ENCODE measurements at places on chromosomes 16 and 17. TPM values are rescaled to one million over a fixed set of nuclear protein-coding genes. Genes with fewer than 3 reads are reported as not detected.

DNA sequence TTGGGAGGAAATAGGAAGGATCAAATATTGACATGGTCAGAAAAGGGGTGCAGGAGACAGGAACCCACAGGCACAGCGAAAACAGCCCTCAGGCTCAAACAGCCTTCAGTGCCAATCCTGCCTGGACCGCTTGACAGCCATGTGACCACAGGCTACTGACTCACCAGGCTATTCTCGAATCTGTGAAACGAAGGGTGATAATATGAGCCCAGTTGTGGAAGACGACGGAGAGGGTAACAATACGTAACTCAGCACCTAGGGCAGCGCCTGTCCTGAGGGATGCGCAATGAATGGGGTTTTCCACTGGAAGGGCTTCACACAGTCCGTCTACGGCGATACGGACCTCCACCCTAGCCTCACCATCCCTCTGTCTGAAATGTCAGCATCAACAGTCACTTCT, 117.3 kb upstream of the RCVRN start:
- no peak for DNase-seq

GRCh38 chr16:87216841-87217275, 100.3 kb downstream of the C16orf95 start:
- no peak for DNase-seq

DNA sequence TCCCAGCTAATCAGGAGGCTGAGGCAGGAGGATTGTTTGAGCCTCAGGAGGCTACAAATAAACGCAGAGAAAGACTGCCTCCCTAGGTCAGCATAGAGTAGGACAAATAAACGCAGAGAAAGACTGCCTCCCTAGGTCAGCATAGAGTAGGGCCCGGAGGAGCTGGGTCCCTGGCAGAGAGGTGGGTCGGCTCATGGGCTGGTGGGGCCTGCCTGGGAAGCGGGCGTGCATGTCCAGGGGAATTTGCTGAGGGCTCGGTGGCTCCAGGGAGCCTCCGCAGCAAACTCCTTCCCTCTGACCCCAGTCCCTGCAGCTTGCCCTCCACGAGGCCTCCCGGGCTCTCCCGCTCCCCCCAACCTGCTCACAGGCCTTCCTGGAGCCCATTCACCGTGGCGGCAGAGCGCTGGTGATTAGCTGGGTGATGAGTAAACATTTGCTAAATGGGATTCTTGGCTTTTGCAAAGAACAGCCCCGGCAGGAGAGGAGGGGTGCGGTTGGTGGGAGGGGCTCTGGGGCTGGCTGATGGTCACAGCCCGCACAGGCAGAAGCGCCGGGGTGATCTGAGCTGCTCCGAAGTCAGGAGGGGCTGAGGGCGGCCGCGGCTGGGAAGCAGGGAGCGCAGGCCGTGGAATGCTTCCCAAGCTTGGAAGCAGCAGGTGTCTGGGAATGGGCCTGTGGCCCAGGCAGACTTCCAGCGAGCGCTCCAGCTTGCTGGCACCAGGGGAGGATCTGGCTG, 93.1 kb downstream of the RTN4RL1 start:
- no peak for DNase-seq

DNA sequence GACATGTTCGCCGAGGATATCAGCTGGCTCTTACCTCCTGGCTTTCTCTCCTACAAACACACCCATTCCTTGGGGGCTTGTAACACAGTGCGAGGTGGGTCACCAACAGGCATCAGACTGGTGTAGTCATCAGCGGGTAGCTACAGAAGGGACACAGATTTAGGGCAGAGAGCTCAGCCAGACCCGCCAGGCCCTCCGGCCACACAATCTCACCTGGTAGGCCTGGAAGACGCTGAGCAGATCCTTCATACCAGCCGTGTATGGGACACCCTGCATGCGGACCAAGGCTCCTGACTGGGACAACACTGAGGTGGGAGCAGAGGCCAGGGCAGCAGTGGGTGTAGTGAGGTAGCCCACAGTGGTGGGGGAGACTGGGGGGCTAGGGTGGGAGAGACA, 5.8 kb downstream of the ESRP2 start:
- no peak for DNase-seq

GRCh38 chr17:16952401-16952800, 19.5 kb downstream of the TNFRSF13B start:
- DNase-seq, result no peak

GRCh38 chr16:5461141-5461540, 363.5 kb upstream of the EEF2KMT start:
- no peak for DNase-seq

DNA sequence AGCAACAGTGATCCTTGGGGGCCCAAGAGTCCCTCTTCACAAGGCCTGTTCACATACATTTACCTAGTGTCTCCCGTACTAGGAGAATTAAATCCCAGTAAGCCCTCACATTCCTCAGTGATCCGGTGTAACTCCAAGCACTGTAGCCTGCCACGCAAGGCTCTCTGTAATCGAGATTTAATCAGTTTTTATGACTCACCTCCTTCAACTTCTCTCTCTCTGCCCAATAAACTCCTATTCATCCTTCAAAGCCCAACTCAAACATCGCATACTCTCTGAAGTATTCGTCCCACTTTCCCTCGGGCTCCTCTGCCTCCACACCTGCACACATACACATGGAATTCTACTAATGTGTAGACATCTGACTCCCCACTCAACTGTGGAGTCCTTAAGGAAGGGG, 141.8 kb downstream of the CMIP start:
- DNase-seq, result no peak

- DNase-seq, result no peak
Measured at GRCh38 chr17:2959371-2960130, 103.9 kb downstream of the OR1D5 start.

GRCh38 chr17:35708149-35708548, 23.3 kb upstream of the RASL10B start:
- DNase-seq, result no peak

- no peak for DNase-seq
Measured at GRCh38 chr17:40382251-40382650, 17.7 kb upstream of the GJD3 start.

GRCh38 chr17:28500712-28501379, 5.3 kb upstream of the FOXN1 start:
- no peak for DNase-seq

DNA sequence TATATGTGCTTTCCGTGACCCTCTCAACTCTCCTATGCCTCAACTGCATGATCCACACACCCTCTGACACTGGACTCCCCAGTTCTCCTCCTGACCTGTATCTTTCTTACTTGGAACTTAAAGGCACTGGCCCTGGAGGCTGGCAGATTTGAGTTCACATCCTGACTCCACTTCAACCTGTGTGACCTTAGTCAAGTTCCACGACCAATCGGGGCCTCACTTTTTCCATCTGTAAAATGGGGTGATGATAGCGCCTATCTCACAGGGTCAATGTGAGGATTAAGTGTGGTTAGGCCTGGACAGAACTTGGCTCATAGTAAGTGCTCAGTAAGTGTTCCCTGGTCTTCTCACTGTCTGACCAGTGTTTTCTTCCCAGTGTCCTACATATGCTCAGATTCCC, 25.1 kb downstream of the MARF1 start:
- DNase-seq, result no peak

GRCh38 chr16:88593489-88593888, 23.3 kb downstream of the ZC3H18 start:
- no peak for DNase-seq

DNA sequence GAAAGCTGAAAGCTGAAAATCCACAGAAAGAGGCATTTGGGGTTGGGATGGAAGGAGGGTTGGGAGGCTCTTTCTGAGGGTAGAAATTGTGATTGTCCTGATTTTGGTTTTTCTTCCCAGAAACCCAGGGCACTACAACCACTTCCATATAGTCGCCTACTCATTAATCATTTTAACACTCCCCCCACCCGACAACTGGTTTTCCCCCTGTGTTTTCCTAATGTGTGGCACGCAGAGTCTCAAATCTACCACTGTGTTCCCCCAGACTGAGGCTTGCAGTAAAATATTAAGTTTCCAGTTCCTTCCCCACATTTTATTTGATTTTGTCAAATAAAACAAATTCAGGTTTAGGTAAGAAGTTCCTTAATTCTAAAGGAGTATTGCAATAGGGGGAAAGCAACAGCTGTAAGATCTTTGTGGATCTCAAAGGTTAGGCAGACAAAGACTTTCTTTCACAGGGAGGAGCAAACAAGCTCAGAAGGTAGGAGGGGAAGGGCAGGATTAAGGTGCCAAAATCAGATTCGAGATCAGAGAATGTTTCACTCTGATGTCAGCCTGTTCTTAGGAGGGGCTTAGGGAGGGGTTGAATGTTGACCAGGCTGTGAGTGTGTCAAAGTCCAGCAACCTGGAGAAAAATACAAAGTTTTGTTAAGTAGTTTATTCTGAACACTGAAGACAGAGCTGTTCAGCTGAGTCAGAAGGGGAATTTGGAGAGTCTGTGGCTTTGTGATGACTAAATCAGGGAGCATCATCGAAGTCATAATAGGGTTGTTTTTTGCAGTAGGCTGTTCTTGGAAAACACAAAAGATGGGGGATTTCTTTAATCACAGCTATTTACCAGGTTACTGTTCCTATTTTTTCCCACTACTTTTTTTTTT, 3.6 kb downstream of the ZNF267 start:
- DNase-seq, result no peak

- DNase-seq, result no peak
Measured at GRCh38 chr16:67117716-67118115, 8.0 kb downstream of the PHAF1 start.

DNA sequence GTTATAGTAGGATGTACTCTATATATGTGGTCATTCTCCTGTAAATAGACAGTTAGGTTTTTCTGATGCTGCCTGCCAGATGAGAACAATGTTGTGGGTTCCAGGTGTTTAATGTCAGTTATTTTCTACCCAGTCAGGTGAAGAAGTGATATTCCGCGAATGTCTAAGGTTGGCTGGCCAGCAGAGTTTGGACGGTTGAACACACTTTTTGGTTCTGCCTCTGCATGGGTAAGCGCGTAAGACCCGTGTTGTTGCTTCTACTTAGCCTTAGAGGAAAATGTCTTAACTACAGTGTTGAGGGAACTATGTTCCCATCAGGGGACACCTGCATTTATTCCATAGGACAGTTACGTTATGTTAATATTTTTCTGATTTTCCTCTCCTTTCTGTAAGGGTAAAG, 162.6 kb downstream of the MAP2K6 start:
- no peak for DNase-seq

DNA sequence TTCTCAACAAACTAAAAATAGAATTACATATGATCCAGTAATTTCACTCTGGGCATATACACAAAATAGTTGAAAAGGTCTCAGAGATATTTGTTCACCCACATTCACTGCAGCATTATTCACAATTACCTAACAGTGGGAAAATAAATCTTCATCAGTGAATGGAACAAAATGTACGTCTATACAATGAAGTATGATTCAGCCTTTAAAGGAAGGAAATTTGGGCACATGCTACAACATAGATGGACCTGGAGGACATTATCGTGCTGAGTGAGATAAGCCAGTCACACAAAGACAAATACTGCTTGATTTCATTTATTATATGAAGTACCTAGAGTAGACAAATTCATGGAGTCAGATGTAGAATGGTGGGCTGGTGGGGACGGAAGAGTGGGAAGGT, 47.0 kb downstream of the MFSD11 start:
- no peak for DNase-seq

- DNase-seq, result no peak
Measured at GRCh38 chr16:22763437-22764080, 50.4 kb upstream of the HS3ST2 start.

Gene MFSD6L
- total RNA-seq, result not detected

Gene JPH3
- total RNA-seq, result not detected

Gene MMP15
- total RNA-seq, result 0.36 TPM

Gene INCA1
- total RNA-seq, result 0.26 TPM

Gene WDR81
- 48.2 TPM for total RNA-seq

Gene TUBB3
- not detected for total RNA-seq

Gene PGAP3
- total RNA-seq, result 30.1 TPM

Gene FBF1
- 47.7 TPM for total RNA-seq

Gene LLGL1
- total RNA-seq, result 17.3 TPM

Gene NARF
- 83.9 TPM for total RNA-seq

Gene EME1
- 2.7 TPM for total RNA-seq

Gene GP1BA
- total RNA-seq, result not detected

Gene RHBDL3
- not detected for total RNA-seq

Gene MGRN1
- 70.5 TPM for total RNA-seq

Gene SSTR5
- not detected for total RNA-seq

Gene DNAH2
- total RNA-seq, result not detected

Gene KRTAP9-2
- not detected for total RNA-seq

Gene NECAB2
- total RNA-seq, result not detected

Data from naive thymus-derived CD8-positive, alpha-beta T cell (primary cell).